NCI-H345 (cell line): ENCODE measurements at places on chromosomes 4 and X.

GRCh38 chr4:43651991-43652390 is 759.5 kb downstream of the GRXCR1 start:
- no peak for DNase-seq

GRCh38 chrX:7266288-7266687 is 118.3 kb upstream of the PUDP start:
- no peak for DNase-seq

GRCh38 chr4:37542706-37543105 is 143.5 kb downstream of the RELL1 start:
- DNase-seq, result no peak

DNA sequence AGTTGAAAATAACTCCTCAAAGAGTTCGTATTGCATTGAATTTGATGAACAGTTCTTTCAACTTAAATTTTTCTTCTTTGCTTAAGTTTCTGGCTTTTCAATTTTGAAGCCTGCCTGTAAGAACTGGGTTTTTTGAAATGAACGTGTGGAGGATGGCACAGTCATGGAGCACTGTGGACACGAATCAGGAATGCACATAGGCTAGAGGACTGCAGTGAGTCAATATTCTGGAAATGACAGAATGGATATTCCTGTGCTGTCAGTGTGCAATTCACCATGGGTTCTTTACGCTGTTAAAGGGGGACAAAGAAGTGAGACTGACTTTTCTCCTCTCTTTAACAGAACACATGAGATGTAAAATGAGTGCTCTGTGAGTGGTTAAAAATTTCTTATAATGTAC is 368.0 kb upstream of the AGA start:
- no peak for DNase-seq

GRCh38 chrX:51242212-51242611 is 90.4 kb upstream of the NUDT10 start:
- DNase-seq, result no peak

DNA sequence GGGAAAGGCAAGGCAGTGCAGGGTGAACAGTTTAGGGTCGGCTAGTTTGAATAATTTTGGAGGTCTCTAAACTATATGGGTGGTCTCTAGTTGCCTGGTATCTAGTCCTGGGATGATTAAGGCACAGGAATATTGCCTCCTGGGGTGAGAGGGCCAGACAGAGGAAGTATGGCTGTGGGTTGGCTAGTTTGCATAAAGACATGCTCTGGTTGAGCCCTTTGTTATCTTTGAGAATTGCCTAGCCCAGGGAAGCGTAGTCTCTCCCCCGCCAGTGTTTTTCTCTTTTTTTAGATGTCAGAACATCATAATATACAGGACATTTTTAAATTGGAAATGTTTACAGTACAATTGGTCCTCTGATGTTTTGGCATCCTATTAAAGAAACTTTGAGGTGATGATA is 163.5 kb downstream of the PWWP3B start:
- no peak for DNase-seq

DNA sequence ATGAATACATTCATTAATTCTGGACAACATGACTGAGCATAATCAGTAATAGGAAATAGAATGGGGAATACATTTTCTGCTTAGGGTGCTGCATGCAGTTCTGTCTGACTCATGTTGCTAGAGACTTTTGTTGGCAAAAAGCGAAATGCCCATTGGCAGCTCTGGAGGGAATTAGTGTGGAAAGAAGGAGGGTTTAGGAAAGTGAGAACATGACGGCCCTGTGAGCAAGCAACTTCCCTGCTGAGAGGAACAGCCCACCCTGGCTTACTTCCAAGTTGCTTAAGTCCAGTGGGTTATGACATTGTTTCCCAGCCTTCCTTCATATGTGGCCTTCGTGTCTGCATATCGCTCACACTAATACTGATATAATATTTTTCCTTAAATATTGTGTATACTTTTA is 13.8 kb downstream of the MAD2L1 start:
- DNase-seq, result peak; percentile 56

DNA sequence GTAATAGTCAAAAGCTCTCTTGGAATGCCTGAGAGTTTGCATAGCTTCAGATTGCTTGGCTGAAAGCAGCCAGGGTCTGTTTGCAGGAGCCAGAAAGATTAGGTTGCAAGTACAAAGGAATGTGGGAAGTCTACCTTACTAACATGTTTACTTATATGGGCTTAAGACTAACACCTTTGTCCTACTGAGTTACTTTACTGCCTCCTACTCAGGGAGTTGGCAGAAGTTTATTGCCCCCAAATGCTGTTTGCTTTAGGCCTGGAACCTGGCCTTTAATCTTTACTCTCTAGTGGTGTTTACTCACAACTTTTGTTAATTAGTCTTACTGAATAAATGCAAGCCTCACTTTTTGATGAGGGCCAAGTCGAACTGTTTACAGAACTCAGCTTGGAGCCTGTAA is 219.4 kb upstream of the ZC4H2 start:
- no peak for DNase-seq
